Upper lobe of right lung (tissue), 1 donor: ENCODE measurements at places on chromosomes 3 and 15.

DNA sequence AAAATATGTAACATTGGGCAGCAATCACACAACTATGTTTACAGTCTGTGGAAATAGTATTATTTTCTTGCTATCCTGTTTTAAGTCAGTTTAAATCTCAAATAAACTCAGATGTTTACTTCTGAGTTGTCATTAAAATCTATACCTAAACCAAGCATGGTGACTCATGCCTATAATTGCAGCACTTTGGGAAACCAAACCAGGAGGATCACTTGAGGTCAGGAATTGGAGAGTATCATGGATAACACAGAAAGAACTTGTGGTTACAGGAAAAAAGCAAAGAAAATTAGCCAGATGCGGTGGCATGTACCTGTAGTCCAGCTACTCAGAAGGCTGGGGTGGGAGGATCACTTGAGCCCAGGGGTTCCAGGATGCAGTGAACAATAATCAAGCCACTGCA is 631.6 kb upstream of the EPHA6 start:
- no peak for DNase-seq

GRCh38 chr3:116994351-116994879 is 284.8 kb downstream of the TUSC7 start:
- no peak for DNase-seq

- DNase-seq: no peak
Observed at GRCh38 chr3:106276151-106276550, 407.3 kb upstream of the CBLB start.

- peak; percentile 34 for DNase-seq
Observed at GRCh38 chr3:195102609-195103467, 168.1 kb downstream of the XXYLT1 start.

DNA sequence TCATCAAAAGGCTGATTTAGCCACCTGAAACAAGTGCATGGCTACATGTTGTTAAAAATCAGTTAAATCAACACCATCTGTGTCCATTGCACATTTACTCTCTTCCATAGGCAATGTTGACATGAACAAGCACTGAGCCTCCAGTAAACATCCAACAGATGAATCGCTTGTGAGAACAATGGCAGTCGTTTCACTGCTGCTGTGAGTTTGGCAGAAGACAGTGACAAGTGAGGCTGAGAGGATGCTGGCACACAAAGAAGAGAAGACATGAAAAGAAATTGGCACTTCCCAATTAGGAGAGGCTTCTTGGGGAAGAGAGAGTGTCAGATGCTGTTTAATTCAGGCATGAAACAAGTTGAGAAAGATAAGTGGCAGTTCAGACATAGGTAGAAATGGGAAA is 227.4 kb upstream of the STT3B start:
- DNase-seq: no peak

GRCh38 chr15:49848807-49849206 is 228.0 kb downstream of the DTWD1 start:
- DNase-seq: no peak

DNA sequence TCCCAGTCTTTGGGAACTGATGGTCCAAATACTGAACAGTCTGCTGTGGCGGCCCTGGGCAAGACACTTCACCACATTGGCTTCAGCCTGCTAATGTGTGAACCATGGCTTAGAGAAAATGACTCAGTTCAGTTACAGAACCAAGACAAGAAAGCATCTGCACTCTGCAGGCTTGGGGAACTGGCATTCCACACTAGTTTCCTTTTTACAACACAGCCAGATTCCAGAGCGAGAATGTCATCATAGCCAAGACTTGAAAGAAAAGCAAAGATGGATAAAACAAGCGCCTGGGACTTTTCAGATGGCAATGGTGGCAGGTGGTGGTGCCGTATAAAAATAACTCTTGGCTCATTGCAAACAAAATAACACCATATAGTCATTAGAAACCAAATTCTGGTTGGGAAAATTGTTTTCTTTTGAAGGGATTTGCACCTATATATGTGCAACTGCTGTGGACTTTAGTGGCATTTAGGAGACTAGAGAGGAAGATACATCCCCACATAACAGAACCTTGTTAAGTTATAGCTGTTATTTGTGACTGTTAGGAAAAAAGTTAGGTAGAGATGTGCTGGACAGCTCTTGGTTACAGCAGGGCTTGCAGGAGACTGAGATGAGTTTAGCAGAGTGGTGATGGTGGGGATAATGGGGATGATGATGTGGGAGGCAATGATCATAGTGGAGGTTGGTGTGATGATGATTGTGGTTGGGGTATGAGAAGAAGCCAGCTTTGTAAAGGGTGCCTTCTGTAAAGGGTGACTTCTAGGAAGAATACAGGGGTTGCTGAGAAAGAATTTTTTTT is 273.6 kb downstream of the THRB start:
- DNase-seq: no peak

GRCh38 chr3:151319628-151320027 is 3.0 kb upstream of the GPR87 start:
- DNase-seq: no peak

GRCh38 chr3:148036331-148036876 is 627.2 kb downstream of the ZIC1 start:
- DNase-seq: no peak

GRCh38 chr15:98884894-98885293 is 122.7 kb downstream of the PGPEP1L start:
- DNase-seq: no peak

DNA sequence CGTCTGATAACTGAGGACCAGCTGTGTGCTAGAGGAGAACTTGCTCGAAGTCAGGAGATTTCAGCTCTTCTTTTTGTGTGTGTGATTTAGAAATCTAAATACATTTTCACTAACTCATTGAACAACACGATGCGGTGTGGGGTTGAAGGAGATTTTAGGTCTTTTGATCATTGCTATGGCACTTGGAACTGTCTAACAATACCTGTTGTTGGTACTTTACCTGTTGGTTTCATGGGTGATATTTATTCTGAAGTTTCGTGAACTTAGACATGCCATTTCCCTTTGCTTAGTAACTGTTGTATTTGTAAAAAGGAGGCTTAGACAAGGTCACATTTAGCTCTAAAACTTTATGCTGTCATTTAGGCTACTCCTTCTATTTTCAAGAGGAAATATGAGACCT is 99.9 kb downstream of the ITPR1 start:
- DNase-seq: no peak

- no peak for DNase-seq
Observed at GRCh38 chr15:70286113-70286806, 188.5 kb upstream of the TLE3 start.
